Activated naive CD8-positive, alpha-beta T cell treated with anti-CD3 and anti-CD28 coated beads for 36 hours (primary cell): ENCODE measurements at places on chromosomes 11 and 22. TPM values are rescaled to one million over a fixed set of nuclear protein-coding genes. Genes with fewer than 3 reads are reported as not detected.

- DNase-seq = no peak
Measured at GRCh38 chr11:93936460-93936859, 84.7 kb upstream of the HEPHL1 start.

APOL3 gene
- 56.3 TPM for total RNA-seq

GRCh38 chr11:119030329-119031047, at the start of gene SLC37A4:
Gene SLC37A4, minus strand, starts transcription at chr11:119030877.
- peak; percentile 99 for DNase-seq

DNA sequence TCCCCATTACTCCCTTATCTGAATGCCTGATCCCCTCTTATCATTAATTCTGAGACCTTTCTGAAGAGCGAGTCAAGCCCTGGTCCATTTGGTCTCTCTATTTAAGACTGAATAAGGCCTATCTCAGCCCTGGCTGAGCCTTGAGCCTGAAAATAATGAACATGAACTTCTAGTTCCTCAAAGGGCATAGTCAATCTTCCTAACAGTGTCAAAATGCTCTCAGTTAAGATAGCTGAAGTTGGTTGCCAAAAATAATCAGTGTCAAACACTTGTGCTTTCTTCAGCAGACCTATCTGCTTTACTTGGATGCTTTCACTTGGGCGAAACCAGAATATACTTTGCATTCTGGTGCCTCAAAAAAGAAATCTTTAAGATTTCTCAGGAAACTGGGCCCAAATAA, 42.6 kb upstream of the PPP2R1B start:
- no peak for DNase-seq

RFPL3 gene
- total RNA-seq = not detected

- peak; percentile 74 for DNase-seq
Measured at GRCh38 chr11:16986434-16987204, 27.6 kb downstream of the PLEKHA7 start.

TRPM5 gene
- total RNA-seq = not detected

- DNase-seq = no peak
Measured at GRCh38 chr11:117073539-117073938, 24.7 kb downstream of the SIK3 start.

DNA sequence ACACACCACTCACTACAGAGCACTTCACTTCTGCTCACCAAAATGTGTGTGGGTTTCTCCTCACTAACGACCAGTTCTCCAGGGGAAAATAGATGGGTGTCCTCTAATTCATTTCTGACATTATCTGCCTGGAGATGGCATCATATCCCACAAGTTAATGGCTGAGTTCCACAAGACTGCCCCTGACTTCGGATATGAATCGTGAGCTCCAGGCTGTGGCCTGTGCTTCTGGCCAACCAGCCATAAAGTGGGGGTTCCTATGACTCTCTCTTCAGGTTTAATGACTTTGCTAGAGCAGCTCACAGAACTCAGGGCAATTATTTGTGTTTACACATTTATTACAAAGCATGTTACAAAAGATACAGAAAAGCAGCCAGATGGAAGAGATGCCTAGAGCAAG, 113.0 kb upstream of the SYT13 start:
- no peak for DNase-seq

PATE2 gene
- not detected for total RNA-seq

DNA sequence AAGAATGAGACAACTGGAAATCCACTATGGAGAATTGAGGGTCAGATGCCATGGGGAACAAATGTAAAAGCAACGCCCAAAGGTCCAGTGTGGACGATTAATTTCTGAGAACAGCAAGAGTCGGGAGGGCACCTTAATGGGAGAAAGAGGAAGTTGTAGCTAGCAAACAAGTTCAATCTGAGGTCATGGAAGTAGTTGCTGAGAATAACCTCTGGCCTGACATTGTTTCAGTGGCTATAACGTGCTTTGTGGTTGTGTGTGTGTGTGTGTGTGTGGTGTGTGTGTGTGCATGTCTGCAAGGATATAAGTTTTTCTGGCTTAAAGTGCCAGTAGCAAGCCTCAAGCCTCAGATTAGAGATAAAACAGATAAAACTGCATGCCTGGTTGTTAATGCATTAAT, 1630.1 kb upstream of the TENM4 start:
- no peak for DNase-seq

GRCh38 chr11:97356144-97356543, 966.3 kb downstream of the JRKL start:
- no peak for DNase-seq

DNA sequence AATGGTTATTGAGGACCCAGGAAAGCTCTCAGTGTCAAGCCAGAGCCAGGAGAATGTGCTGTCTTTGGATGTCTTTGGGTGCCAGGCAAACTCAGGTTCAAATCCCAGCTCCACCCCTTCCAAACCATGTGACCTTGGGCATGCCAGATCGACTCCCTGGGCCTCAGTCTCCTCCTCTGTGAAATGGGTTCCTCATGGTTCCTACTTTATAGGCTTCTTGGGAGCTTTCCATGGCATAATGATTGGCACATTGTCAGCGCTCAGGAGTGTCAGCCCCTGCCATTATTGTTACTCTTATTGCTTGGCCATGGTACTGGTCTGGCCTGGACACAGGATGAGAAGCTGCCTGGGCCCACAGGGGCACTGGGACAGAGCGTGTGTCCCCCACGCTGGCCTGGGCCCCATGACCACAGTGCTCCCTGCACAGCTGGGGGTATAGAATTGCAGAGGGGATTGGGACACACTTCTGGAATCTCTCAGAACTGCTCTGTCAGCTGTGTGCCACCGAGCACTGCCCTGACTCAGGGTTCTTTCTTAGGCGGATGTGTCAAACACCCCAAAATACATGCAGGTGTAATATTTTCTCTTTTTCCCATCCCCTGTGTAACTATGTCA, 37.6 kb upstream of the CRYBB3 start:
- no peak for DNase-seq

DNA sequence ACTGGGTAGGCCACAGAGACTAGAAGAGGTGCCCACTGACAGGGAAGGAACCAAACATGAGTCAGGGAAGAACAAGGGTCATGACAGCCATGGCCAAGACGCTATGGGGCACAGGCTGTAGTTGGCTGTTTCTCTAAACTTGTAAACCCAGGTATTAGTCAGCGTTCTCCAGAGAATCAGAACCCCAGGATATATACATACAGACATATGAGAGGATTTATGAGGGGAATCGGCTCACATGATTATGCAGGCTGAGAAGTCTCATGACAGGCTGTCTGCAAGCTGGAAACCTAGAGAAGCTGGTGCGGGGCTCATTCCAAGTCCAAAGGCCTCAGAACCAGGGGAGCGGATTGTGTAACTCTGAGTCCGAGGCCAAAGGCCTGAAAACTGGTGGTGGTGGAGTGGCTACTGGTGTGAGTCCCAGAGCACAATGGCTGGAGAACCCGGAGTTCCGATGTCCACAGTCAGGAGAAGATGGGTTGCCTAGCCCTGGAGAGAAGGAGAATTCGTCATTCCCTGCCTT, 29.7 kb upstream of the CD81 start:
- DNase-seq = no peak

DNA sequence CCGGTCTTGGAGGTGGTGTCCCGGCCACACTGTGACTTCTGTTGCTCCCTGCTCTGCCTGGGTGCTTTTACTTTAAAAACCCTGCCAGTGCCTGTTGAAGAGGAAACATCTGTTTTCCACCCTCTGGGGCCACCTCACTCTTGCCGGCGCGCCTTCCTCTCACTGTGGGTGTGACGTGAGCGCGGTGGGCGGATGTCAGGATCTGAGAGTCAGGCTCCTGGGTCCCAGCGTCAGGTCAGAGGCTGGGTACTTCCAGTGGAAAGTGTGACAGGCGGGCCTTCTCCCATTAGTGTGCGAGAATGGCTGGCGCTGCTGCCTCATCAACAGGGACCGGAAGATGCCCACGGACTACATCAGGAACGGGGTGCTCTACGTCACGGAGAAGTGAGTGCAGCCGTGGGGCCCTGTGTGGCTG, 54.2 kb downstream of the GRAMD4 start:
- peak; percentile 96 for DNase-seq

SPDYC gene
- total RNA-seq = not detected

TMPRSS5 gene
- total RNA-seq = 0.28 TPM

DNA sequence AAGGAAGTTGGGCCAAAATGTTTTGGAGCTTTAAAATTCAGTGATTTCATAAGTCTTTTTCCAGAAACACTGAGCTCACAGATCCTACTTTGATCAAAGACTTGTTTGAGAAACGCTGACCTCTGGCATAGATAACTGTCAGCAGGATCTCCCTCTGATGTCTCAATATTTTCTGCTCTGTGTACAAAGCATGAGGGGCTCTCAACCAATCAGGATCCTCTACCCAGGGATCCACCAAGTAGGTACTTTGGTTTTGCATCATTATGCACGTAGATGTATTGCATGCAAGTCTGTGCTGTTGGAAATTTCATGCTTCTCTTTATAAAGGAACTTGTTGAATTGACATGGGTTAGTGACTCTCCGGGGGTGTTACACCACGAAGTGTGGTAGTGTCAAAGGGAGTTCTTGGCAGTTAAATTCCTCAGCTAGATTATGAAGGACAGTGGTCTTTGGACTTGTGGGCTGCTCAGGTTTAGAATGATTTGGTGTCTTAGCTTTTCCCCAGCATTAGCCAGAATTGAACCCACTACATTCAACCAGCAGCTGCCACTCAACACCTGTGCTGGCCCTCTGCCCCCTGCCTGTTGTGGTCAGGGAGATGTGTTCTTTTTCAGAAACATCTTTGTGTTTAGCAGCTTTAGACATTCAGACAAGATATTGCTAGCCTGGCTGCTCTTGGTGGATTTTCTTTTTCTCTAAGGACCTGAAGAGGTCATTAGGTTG, 1.7 kb upstream of the DIXDC1 start:
- peak; percentile 20 for DNase-seq

GAL3ST1 gene
- total RNA-seq = not detected
